ENCODE measurements at places on chromosomes 16 and 17.

- DNase-seq, result no peak
- no peak overlapping the region for H3K27ac ChIP-seq
- H3K4me1 ChIP-seq, result peaks cover 4% of the 10 kb centered on the region
- no peaks in the 10 kb centered on the region for H3K27me3 ChIP-seq
Observed at GRCh38 chr17:59410049-59410437, 78.6 kb downstream of the YPEL2 start.

DNA sequence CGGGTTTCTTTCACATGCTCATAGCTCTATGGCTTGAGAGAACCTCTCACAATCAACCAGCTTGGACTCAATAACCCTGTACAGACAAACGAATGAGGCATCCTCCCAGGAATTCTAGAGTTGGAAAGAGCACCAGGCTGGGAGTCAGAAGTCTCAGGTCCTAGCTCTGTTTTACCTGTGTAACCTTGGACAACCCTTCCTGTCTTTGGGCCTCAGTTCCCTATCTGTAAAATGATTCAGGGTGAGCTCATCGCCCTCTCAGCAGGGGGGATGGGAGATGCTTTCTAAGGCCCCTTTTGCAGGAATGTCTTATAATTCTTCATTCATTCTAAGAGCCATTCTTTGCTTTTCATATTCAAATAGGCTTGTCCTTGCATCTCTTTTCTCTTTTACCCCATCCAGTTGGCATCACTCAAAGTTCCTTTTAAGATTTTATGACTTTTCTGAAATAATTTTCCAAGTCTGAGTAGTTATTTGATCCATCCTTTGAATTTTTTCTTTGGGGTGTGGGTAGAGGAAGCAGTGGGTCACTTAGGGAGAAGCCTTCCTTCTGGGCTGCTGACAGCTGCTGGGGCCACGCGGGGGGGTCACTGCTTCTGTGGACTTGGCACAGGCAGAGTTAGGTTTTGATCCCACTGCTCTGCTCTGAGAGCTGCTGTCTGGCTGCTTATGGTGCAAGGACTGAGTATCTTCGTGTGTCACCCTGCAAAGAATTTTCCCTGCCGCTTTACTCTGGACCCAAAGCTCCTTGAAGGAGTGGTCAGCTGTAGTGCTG is 102.7 kb downstream of the UTP18 start:
- no peak overlapping the region for H3K4me3 ChIP-seq
- H3K36me3 ChIP-seq, result no peaks in the 10 kb centered on the region
- DNase-seq, result no peak
- H3K27ac ChIP-seq, result no peak overlapping the region
- no peaks in the 10 kb centered on the region for H3K27me3 ChIP-seq

- H3K4me3 ChIP-seq, result no peak overlapping the region
- H3K36me3 ChIP-seq, result no peaks in the 10 kb centered on the region
- H3K27me3 ChIP-seq, result peaks cover 4% of the 10 kb centered on the region
- DNase-seq, result no peak
- no peak overlapping the region for H3K27ac ChIP-seq
Observed at GRCh38 chr17:74919440-74920305, 3.4 kb downstream of the USH1G start.

DNA sequence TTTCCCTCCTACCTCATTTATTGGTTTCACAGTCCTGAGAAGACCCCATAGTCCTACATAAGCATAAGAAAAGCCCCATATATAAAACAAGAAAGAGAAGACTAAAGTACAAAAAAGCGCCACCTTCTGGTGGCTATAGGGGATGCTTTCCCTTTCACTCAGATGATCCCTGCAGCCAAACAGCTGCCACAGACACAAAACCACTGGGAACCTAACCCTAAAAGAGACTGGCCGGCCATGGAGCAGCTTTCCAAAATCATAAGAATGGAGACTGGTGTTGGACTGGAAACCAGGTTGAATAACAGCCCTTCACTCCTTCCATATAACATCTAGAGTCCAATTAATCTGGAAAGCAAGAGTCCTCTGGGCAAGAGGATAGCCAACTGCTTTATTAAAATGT is 11.4 kb downstream of the DYNC1LI2 start:
- peak overlapping the region; percentile 73 for H3K27ac ChIP-seq
- H3K36me3 ChIP-seq, result peaks cover 32% of the 10 kb centered on the region
- H3K4me1 ChIP-seq, result peaks cover 31% of the 10 kb centered on the region
- H3K27me3 ChIP-seq, result no peaks in the 10 kb centered on the region

GRCh38 chr16:76345163-76345661 is 68.0 kb downstream of the CNTNAP4 start:
- no peak overlapping the region for H3K27ac ChIP-seq
- no peak for DNase-seq
- H3K36me3 ChIP-seq, result no peaks in the 10 kb centered on the region
- no peak overlapping the region for H3K4me3 ChIP-seq
- no peaks in the 10 kb centered on the region for H3K4me1 ChIP-seq

GRCh38 chr17:74274709-74275340 is 791 bp downstream of the DNAI2 start:
- H3K4me3 ChIP-seq, result no peak overlapping the region
- no peak for DNase-seq
- no peaks in the 10 kb centered on the region for H3K4me1 ChIP-seq
- no peaks in the 10 kb centered on the region for H3K27me3 ChIP-seq
- no peaks in the 10 kb centered on the region for H3K36me3 ChIP-seq

GRCh38 chr17:69350911-69351310 is 24.0 kb upstream of the ABCA5 start:
- no peaks in the 10 kb centered on the region for H3K27me3 ChIP-seq
- no peaks in the 10 kb centered on the region for H3K4me1 ChIP-seq
- no peak overlapping the region for H3K27ac ChIP-seq
- no peak overlapping the region for H3K4me3 ChIP-seq
- no peak for DNase-seq

DNA sequence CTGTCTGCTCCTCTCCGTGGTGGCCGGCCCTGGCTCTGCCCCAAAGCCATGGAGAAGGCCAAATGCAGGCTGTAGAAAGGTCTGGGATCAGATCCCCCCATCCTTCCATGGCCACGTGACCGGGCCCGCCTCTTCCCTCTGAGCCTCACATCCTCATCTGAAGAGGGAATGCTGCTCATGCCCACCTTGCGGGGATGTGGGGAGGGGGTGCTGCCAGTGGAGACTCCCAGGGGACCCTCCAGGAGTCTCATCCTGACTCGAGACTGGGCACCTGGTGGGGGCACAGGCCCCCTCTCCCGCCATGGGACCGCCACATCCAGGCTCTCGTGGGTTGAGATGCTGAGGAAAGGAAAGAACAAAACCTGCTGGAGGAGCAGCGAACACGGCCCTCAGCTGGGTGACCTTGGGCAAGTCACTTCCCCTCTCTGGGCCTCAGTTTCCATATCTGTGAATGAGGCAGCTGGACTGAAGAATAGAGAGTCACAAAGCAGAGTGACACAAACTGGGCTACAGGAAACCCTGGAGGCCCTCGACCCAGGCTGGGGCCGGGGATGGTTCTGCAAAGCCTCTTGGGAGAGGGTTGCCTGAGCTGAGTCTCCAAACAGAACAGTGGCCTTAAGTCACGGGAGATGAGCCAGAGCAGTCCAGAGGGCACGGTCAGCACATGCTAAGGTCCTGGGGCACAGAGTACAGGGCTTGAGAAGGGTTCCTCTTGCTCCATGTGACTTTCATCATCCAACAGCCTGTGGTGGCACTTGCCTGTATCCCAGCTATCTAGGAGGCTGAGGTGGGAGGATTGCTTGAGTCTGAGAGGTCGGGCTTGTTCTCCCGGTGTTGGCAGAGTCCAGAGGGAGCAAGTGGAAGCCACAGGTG is 30.1 kb downstream of the SOCS1 start:
- no peak overlapping the region for H3K27ac ChIP-seq
- no peaks in the 10 kb centered on the region for H3K36me3 ChIP-seq
- H3K27me3 ChIP-seq, result no peaks in the 10 kb centered on the region
- DNase-seq, result no peak
- H3K4me3 ChIP-seq, result peak overlapping the region; percentile 62
- no peaks in the 10 kb centered on the region for H3K4me1 ChIP-seq

DNA sequence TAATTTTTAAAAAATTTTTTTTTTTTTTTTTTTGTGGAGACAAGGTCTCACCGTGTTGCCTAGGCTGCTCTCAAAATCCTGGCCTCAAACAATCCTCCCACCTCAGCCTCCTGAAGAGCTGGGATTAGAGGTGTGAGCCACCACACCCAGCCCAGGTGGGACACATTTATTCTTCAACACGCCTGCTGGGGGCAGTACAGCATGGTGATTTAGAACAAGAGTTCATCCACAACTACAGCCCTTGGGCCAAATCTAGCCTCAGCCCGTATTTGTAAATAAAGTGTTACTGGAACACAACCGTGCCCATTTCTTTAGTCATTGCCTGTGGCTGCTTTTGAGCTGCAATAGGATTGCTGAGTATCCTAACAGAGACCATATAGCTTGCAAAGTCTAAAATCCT is 92.8 kb downstream of the KATNIP start:
- H3K4me1 ChIP-seq, result no peaks in the 10 kb centered on the region
- no peak overlapping the region for H3K27ac ChIP-seq
- no peaks in the 10 kb centered on the region for H3K27me3 ChIP-seq
- DNase-seq, result no peak
- H3K36me3 ChIP-seq, result no peaks in the 10 kb centered on the region

DNA sequence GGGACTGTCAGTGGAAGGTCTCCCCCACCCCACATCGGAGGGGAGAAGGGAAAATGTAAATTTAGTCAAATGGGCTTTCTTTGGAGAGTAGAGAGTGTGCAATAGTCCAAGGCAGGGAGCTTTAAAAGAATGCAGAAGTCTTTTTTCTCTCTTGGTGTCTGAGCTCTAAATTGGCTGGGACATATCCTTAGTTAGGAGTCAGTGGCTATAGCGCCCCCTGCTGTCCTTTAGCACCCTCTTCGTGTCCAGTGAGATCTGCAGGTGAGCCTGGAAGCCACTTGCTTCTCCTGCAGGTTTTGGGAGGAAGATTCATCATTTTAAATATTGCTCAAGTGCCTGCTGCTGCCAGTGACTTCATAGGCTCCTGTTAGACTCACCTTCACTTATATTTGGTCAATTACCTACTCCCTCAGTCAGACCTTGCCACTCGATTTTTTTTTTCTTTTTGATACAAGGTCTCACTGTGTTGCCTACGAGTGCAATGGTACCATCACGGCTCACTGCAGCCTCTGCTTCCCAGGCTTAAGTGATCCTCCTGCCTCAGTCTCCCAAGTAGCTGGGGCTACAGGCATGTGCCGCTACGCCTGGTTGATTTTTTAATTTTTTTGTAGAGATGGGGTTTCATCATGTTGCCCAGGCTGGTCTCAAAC is 174.8 kb downstream of the PRKCB start:
- no peak overlapping the region for H3K27ac ChIP-seq
- no peaks in the 10 kb centered on the region for H3K36me3 ChIP-seq
- DNase-seq, result no peak
- no peaks in the 10 kb centered on the region for H3K27me3 ChIP-seq
- no peaks in the 10 kb centered on the region for H3K4me1 ChIP-seq

- DNase-seq, result no peak
- no peaks in the 10 kb centered on the region for H3K4me1 ChIP-seq
- H3K27me3 ChIP-seq, result no peaks in the 10 kb centered on the region
- no peaks in the 10 kb centered on the region for H3K36me3 ChIP-seq
Observed at GRCh38 chr16:85995541-85996423, 96.8 kb downstream of the IRF8 start.

GRCh38 chr17:63984651-63985386 is 12.1 kb upstream of the SCN4A start:
- H3K27ac ChIP-seq, result peak overlapping the region; percentile 63
- H3K27me3 ChIP-seq, result no peaks in the 10 kb centered on the region
- peak; percentile 33 for DNase-seq
- H3K4me1 ChIP-seq, result peaks cover 18% of the 10 kb centered on the region
- H3K4me3 ChIP-seq, result no peak overlapping the region

DNA sequence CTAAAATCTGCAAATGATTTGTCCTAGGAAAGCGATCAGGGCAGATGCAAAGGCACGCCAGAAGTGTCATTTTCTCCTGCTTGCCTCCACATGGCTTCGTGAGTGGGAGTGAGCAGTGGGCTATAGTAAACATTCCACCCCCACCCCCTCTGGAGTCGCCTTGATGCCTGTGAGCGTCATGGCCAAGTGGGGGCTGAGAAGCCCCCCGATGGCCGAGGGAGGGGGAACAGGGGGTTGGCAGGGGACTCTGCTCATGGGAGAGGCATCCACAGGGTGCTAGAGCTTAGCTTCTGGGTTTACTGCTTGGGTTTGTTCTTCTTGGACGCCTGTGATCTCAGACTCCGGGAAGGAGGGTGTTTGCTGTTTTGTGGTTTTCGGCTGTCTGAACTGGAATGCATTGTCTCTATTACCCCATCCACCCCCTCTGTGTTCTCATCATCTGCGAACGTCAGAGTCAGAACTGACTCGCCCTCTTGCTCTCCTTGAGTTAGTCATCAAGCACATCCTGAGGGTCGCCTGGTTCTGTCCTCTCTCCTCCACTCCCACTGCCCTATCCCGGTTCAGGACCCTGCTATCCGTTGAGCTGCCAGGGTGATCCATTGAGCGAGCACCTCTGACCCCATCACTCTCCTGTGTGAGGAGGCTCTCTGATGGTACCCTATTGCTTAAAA is 15.4 kb downstream of the TNS4 start:
- DNase-seq, result no peak
- H3K4me1 ChIP-seq, result no peaks in the 10 kb centered on the region
- H3K27me3 ChIP-seq, result no peaks in the 10 kb centered on the region
- H3K27ac ChIP-seq, result no peak overlapping the region
- no peaks in the 10 kb centered on the region for H3K36me3 ChIP-seq
